ENCODE measurements at places on chromosomes 7 and 10.

DNA sequence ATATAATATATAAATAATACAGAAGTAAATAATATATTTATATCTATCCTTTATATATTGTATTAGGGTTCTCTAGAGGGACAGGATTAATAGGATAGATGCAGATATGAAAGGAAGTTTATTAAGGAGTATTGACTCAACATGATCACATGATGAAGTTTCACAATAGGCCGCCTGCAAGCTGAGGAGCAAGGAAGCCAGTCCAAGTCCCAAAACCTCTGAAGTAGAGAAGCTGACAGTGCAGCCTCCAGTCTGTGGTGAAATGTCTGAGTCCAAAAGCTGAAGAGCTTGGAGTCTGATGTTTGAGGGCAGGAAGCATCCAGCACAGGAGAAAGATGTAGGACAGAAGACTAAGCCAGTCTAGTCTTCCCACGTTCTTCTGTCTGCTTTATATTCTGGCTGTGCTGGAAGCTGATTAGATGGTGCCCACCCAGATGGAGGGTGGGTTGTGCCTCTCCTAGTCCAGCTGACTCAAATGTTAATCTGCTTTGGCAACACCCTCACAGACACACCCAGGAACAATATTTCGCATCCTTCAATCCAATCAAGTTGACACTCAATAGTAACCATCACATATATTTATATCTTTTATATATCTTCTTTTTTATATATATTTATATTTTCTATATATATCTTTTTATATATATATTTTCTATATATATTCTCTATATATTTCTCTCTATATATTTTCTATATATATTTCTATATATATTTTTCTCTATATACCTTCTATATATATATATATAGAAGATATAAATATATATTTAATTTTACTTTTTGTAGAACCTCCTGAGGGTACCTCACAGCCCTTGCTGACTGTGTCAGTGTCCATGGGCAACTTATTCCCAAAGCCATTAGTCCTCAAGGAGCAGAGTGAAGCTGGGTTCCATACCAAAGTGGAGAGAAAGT is 24.6 kb upstream of the AKR1B10 start:
- no peak for DNase-seq

GRCh38 chr7:132557489-132558044 is 18.7 kb downstream of the PLXNA4 start:
- no peak for DNase-seq

DNA sequence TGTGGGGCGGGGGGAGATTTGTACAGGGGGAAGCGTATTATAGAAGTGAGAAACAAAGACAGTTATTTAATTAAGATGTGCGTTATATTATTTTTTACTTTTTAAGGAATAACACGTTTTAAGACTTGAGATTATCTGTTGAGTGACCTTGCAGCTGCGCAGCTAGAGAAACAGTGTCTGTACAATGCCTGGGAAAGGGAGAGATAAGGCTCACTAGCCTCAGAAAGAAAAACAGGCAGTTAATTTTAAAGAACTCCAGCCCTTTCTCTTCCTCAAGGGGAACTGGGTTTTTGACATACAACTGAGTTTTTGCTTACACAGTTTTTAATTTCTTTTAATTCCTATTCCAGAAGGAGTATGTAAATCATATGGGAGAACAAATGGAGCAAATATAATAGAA is 50.7 kb downstream of the LMBR1 start:
- DNase-seq, result no peak

DNA sequence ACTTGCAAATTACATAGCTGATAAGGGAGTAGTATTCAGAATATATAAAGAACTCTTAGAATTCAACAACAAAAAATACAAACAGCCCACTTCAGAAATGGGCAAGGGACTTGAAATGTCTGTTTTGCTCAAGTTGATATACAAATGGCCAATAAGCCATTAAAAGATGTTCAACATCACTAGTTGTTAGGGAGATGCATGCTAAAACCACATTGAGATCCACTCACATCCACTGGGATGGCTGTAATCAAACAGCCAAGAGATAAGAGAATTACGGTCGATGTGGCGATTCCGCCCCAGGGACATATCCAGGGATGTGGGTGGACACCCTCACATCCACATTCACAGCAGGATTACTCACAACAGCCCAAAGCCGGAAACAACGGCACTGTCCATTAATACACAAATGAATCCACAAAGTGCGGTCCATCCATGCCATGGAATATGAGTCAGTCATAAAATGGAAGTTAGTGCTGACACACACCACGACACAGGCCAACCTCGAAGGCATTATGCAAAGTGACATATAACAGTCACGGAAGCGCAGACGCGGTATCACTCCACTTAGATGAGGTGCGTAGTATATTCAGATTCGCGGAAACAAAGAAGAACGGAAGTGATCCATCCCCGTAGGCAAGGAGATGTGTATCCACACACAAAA is 227.8 kb downstream of the DNAJB6 start:
- no peak for DNase-seq

- DNase-seq, result no peak
These were observed 222.7 kb upstream of the DPP6 start for GRCh38 chr7:153829525-153829924.

Data from NCI-H146 (cell line).